ENCODE measurements at places on chromosomes 1 and 21.

GRCh38 chr21:34771512-34772028, 102.8 kb downstream of the CLIC6 start:
- no peak for DNase-seq

DNA sequence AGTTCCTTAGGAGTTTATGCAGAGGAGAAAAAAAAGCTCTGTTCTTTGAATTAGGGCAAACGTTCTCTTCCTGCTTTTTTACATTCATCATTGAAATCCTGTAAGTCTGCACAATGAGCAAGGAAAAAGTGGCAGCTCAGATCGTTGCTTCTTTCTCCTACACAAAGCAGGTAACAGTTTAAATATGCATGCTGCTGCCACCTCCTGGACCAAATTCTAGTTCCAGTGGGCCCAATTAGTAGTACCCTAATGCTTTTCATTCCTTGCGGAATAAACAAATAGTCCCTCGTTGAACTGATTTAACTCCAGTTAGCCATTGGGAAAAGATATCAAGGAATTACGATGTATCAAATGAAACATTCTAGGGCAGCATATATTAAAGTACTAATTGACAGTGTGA, 20.1 kb downstream of the YTHDF2 start:
- DNase-seq: no peak

DNA sequence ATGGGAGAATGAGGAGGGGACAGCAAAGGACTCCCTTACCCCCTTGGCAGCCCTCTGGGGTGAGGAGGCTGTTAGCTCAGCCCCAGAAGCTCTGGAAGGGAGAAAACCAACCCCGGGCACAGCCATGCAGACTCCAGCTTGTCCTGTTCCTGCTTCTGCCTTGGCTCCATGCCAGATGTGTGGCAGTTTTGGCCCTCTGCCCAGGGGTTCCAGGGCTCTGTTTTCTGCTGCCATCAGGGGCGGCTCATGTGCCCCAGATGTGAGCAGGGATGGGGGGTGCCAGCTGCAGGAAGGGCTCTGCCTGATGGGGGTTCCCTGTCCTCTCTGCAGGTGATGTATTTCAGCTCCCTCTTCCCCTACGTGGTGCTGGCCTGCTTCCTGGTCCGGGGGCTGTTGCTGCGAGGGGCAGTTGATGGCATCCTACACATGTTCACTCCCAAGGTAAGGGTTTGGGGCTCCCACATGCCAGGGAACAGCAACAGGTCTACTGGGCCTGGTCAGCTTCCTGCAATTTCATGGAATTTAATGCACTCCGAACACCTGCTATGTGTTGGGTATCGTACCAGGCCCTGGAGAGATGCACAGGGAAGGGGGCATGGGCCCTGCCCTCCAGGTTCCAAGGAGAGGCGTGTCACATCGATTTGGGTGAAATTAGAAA, 26.1 kb downstream of the SLC6A17 start:
- DNase-seq: no peak

DNA sequence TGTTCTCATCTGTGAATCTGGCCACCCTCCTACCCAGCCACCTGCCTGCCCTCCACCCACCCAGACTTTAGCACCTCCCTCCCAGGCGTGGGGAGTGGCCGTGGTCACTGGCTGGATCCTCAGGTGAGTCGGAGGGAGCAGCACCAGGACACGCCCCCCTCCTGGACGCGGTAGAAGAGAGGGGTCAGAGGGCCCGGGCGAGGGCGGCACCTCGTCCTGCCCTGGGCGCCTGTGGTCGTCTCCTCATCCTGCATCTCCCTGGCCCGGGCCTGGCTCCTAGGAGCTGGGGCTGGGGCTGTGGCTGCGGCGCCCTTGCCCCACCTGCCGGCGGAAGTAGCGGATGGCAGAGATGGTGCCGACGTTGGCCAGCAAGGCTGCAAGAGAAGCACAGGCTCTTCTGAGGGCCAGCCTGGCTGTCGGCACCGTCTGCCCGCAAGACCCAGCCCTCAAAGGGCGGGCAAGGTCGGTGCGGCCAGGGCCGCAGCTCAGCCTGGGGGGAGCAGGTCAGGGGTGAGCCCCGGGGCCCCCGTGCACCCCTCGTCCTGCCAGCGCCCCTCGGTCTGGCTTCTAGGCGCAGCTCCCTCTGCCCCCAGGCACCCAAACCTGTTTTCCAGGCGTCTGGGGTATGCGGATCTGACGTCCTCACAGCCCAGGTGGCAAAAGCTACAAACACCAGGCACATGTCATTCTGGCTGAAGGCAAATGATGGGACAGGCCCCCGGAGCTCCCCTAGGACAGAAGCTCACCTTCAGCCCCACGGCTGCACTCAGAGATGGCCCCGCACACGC, 5.8 kb downstream of the PERM1 start:
- DNase-seq: peak; percentile 36

DNA sequence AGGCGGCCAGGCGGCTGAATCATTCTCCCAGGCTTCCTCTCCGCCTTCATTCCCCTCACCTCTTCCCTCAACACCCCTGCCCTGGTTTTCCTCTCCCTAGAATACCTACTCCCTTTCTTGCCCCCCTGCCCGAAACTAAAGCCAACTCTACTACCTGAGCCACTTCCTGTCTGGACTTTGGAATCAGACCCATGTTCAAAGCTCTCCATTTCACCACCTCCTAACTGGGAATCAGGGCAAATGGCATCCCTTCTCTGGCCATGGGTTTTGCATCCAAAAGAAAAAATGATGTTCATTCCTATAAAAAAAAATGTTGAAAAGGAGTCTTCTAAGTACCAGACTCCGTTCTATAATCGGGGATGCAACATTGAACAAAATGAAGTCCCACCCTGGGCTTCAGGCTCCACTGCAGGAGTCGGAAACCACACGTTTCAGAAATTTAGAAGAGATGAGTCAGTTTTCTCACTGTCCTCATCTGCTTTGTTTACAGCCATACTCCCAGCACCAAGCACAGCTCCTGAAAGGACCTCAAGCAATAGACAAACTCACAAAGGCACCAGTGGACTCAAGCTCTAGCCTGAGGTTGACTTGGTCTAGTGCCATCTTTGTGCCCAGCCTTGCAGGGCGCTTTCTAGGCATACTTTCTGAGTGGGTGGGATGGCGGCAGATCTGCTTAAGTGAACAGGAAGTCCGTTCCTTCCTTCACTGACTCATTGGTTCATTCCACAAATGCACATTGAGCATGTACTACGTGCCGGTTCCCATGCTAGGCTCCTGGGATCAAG, 176.2 kb downstream of the IGSF21 start:
- DNase-seq: no peak

DNA sequence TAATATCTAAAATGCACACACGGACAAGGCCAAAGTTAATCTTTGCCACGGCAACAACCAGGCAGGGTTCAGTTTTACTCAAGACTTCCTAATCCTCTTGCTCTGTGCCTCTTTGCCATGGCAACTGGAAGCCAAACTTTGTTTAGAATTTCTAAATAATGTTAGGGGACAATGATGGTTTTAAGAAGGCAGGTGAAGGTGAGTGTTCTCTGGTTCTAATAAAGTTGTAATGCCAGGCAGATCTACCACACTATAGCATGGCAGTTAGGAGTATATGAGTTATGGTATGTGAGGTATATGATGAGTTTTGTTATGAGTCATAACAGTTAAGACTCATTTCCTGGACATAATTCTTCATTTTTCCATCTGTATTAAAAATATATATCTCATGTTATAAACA, 2.7 kb downstream of the PTPRC start:
- DNase-seq: no peak
